ENCODE measurements at places on chromosomes 3 and 15.
A peak's percentile ranks its signal among the peaks of the same experiment; 100 is the strongest.

DNA sequence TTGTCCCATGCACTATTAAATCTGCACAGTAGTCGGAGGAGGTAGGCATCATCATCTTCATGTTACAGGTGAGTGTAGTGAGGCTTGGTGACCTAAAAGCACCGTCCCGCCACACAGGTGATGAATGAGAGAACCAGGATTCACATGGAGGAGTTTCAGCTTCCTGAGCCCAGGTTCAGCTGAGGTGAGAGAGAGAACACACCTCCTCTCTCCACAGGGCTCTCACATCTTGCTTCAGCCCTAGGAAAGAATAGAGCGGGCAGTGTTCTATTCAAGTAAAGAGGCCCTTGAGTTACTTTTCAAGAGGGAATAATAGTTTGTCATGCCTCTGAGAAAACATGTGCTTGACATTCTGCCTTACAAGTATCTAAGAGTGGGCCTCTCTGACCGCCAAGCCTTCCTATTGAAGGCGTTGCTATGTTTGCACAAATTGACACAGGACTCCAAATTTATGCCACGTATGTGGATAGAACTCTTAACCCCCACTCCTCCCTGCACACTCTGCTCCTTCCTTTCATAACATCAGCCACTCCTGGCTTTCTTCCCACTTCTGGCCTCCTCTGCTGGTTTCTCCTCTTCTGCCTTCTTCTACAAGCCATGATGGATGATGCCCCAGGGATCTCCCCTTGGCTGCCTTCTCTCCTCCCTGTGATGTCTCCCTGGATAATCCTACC lies 138.3 kb upstream of the ABHD17C start:
- H3K4me1 ChIP-seq, result peaks cover 20% of the 10 kb centered on the region
- H3K4me3 ChIP-seq, result no peak overlapping the region
- no peak for DNase-seq
- no peak overlapping the region for H3K27ac ChIP-seq
- H3K36me3 ChIP-seq, result peaks cover 39% of the 10 kb centered on the region
- peaks cover 3% of the 10 kb centered on the region for H3K27me3 ChIP-seq

DNA sequence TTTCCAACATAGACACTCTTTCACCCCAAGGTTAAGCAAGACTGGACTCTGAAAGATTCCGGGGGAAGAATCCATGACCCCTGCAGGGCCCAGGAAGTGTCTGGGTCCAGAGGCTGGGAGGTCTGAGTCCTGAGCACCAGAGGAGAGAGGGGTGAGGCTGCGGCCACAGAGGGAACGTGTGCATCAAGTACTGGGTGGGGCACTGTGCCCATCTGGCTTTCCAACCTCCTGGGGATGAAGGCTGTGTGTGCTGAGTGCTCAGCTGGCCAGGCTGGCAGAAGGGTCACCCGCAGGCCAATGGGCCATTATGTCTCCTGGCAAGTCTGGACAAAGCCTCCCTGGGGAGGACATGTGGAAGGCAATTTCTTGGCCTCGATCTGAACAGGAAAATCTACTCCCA lies 3.3 kb downstream of the CHRNA3 start:
- peaks cover 35% of the 10 kb centered on the region for H3K27me3 ChIP-seq
- no peak overlapping the region for H3K4me3 ChIP-seq
- no peak for DNase-seq
- H3K27ac ChIP-seq, result no peak overlapping the region
- H3K4me1 ChIP-seq, result peaks cover 8% of the 10 kb centered on the region

- peak overlapping the region; percentile 77 for H3K4me3 ChIP-seq
- peaks cover 72% of the 10 kb centered on the region for H3K36me3 ChIP-seq
- peaks cover 93% of the 10 kb centered on the region for H3K4me1 ChIP-seq
- H3K27me3 ChIP-seq, result peaks cover 86% of the 10 kb centered on the region
These were observed 16.1 kb downstream of the AMOTL2 start for GRCh38 chr3:134357914-134358811.

- H3K4me1 ChIP-seq, result peaks cover 25% of the 10 kb centered on the region
- peak; percentile 53 for DNase-seq
- no peaks in the 10 kb centered on the region for H3K36me3 ChIP-seq
- H3K27ac ChIP-seq, result peak within 1 kb of the TSS; percentile 21
- peak within 1 kb of the TSS; percentile 52 for H3K4me3 ChIP-seq
These were observed at the start of gene PAK6 for GRCh38 chr15:40238532-40239403. Gene PAK6, plus strand, starts transcription at chr15:40239063. Its CDS starts 25,723 bp downstream, at chr15:40264786.

DNA sequence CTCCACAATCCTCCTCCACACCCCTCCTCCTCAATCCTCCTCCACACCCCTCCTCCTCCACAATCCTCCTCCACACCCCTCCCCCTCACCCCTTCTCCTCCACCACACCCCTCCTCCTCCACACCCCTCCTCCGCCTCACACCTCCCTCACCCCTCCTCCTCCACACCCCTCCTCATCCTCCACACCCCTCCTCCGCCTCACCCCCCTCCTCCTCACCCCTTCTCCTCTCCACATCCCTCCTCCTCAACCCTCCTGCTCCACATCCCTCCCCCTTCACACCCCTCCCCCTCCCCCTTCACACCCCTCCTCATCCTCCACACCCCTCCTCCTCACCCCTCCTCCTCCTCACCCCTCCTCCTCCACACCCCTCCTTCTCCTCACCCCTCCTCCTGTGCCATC lies 69.8 kb upstream of the BLM start:
- peaks cover 25% of the 10 kb centered on the region for H3K4me1 ChIP-seq
- DNase-seq, result no peak
- H3K27ac ChIP-seq, result no peak overlapping the region
- H3K36me3 ChIP-seq, result peaks cover 15% of the 10 kb centered on the region

- no peaks in the 10 kb centered on the region for H3K36me3 ChIP-seq
- peaks cover 32% of the 10 kb centered on the region for H3K4me1 ChIP-seq
- H3K27ac ChIP-seq, result no peak overlapping the region
- peak; percentile 19 for DNase-seq
These were observed 82.6 kb upstream of the ARHGEF3 start for GRCh38 chr3:56884387-56884786.

- H3K27ac ChIP-seq, result no peak overlapping the region
- H3K36me3 ChIP-seq, result no peaks in the 10 kb centered on the region
- peaks cover 12% of the 10 kb centered on the region for H3K4me1 ChIP-seq
- H3K4me3 ChIP-seq, result no peak overlapping the region
These were observed 51.0 kb upstream of the RARB start for GRCh38 chr3:25377042-25377441.

DNA sequence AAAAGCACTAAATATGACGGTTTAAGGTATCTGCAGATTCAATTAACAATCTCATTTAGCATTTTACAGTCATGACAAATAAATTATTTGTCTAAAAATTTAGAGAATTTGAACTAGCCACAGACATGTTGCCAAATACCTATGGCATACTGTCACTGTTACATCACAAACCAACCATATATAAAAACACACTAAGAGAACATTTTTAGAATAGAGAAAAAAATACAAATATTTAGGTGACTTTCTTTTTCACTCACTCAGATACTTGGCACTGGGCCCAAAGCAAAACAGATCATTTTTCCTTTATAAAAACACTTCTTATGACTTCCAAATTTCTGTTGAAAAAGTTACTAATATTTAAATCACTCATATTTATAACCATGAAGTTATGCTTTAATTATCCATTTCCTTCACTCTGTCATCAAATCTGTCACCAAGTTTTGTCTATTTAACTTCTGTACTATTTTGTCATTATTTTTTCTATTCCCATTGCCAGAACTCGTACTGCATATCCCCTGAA lies 644.7 kb downstream of the OTOL1 start:
- H3K4me3 ChIP-seq, result peak overlapping the region; percentile 72
- peak; percentile 65 for DNase-seq

DNA sequence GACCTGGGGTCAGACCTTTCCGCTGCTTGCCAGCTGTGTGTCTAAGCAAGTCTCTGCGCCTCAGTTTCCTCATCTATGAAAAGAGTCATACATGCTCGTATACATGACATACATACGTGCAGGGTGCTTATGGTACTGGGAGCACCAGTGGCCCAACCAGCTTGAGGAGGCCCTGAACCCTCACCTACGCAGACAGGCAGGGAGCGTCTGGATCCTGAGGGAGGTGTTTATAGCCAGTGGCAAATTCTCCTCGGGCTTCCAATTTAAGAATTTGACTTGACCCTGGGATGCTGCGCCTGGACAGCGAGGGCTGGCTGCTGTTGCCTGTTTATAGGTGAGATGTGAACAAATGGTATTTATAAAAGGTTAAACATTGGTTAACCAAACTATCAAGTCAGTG lies 17.7 kb upstream of the FGD5 start:
- H3K4me3 ChIP-seq, result no peak overlapping the region
- H3K36me3 ChIP-seq, result no peaks in the 10 kb centered on the region
- DNase-seq, result no peak
- H3K4me1 ChIP-seq, result no peaks in the 10 kb centered on the region
- no peak overlapping the region for H3K27ac ChIP-seq
- H3K27me3 ChIP-seq, result peaks cover 32% of the 10 kb centered on the region
